NCI-H1436 (cell line): ENCODE measurements at places on chromosomes 7 and 10.
A peak's percentile ranks its signal among the peaks of the same experiment; 100 is the strongest.

DNA sequence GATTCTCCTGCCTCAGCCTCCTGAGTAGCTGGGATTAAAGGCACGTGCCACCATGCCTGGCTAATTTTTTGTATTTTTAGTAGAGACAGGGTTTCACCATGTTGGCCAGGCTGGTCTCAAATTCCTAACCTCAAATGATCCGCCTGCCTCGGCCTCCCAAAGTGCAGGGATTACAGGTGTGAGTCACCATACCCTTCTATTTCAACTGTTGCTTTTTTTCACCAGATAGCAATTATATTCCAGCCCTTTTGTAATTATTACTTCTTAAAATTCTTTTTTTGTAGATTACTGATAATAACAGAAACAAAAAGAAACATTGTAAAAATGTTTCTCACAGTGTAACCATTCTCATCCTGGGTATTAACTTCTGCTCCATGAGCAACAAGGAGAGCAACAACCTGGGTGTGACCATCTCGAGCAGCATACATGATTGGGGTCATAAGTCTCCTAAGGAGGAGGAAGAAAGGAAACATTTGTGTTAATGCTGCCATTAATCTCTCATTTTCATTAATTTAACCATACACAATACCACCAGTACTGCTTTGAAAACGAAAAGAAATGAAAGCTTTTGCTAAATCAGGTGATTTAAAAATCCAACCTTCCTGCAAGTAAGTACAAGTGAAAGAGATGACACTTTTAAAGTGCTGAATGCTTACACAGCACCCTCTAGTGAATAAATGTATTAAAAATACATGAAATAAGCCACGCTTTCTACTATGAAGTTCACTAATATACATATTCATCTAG, 41.8 kb downstream of the ASZ1 start:
- DNase-seq: no peak

GRCh38 chr10:71840177-71840957, 10.7 kb downstream of the PSAP start:
- DNase-seq: peak; percentile 94

DNA sequence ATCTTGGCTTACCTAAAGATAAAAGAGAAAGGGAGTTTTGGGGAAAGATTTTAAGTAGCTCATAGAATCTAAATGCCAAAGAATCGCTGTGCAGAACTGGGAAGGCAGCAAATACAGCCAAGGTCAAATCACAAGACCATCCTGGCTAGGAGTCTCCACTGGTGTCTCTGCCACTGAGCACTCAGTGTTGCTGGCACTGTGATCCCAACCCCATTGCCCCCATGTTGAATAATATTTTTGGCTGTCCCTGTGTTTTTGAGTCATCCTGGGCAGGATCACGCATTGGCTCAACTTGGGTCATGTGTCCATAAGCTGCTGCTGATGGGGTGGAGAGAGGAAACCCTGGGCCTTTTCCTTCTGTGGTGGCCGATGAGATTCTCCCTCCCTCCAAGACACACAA, 21.2 kb downstream of the TLX1 start:
- no peak for DNase-seq

GRCh38 chr7:154917808-154918160, 85.1 kb downstream of the PAXIP1 start:
- DNase-seq: no peak

- no peak for DNase-seq
Measured at GRCh38 chr10:90342480-90342879, 515.4 kb downstream of the HTR7 start.

- DNase-seq: no peak
Measured at GRCh38 chr7:95190515-95190914, 133.8 kb downstream of the PON1 start.

DNA sequence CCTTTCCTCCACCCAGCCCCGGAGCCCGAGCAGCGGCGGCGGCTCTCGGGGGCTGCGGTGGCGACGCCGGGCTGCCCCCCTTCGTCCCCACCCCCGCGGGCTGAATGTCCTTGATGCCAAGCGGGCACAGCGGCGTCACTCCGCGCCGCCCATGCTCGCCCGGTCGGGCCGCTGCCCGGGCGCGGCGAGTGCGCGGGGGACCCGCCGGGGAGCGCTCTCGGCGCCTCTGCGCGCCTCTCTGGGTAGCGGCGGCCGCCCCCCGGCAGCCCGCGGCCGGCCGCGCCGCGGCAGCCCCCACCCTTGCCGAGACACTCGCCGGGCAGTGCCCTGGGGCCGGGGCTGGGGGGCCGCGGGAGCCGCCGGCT, 433 bp upstream of the PLXNA4 start:
- no peak for DNase-seq

DNA sequence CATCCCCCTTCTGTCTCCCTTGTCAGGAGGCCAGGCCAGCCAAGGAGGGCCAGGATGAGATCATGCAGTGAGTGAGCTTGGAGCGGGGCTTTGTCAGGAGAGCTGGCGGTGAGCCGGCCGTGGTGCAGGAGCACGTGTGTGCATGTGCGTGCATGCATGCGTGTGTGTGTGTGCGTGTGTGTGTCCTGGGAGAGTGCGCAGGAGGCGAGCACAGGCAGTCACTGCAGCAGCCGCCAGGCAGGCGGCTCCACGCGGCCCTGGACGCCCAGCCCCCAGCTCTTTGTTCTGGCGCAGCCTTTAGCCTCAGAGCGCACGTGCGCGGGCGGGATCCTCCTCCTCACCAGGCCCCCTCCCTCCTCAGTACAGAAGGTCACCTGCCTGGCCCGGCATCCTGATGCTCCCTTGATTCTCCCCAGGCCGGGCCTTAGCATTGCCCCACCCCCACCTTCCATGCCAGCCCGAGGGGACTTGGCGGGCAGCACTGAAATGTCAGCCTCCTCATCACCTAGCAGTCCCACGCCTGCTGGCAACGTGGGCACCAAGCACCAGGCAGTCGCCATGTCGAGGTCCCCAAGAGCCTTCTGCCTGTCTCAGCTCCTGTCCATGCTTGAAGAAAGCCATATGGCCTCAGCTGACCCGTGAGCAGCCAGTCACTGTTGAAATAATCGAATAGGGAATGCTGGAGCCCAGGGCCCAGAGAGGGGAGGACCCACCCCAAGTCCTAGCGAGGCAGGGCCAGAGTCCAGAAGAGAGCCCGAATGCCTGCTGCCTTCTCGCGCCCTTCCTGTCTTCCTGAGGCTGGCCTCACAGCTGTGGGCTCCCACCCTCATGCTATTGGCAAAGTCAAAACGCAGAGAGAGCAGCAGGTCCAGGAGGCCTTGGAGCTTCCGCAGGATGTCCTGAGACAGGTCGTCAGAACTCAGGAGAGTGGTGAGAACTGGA, 125.9 kb upstream of the PPIF start:
- peak; percentile 64 for DNase-seq

DNA sequence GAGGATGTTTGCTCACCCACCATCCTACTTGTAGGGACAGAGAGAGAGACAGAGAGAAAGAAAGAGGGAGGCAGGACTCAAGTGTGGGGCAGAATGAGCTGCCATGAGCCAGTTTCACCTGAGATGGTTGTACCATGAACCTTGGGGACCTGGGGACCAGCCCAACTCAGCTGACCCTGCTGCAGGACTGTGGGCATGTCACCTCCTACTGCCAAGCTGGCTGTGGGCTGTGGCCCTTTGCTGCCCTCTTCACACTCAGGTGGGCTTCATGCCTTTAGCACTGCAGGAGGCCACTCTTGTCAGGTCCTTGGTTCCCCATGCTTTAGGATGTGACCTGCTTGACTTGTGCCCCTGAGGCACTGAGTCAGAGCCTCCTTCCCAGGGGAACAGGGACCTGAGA, 108.2 kb upstream of the PCBD1 start:
- DNase-seq: no peak

DNA sequence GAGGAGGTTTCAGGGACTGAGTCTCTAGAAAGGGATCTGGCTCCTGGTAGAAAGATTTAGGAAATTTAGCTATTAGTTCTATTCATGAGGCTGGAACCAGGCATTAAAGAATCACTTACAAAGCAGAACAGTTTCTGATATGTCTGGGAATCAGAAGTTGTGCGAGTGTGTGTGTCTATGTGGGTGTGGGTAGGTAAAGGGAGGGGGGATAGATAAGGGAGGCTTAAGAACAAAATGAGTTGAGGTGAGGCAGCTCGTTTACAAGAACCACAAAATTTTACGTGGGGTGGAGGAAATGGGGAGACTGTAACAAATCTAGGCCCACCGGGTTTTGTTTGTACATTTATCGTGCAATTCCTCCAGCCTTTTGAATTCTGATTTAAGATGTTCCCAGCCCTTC, 90.7 kb downstream of the SAMD9 start:
- DNase-seq: no peak

GRCh38 chr7:142299237-142299781, 41.5 kb upstream of the PRSS58 start:
- no peak for DNase-seq
